ENCODE measurements at places on chromosomes 16 and 17.

DNA sequence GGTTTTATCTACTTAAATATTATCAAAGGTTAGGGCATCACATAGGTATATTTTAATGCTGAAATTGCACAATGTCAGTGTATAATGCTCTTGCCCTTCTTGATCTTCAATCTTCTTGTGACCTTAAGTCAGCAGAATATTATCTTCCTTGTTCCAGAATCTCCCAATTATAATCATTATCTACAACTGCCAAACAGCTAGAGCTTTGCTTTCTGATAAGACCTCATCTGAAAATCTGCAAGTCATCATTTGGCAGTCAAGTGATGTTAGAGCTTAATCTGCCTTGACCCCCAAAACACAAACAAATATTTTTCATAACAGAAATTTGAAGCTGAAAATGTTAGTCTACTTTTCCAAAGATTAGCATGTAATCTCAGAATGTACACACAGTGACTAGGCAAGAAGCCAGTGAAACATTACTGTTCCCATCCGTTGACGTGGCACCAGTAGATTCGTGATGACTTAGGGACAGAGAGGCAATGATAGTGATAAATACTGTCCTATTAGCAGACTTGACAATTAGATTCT is 19.8 kb downstream of the REXO5 start:
- DNase-seq = no peak

GRCh38 chr16:67413978-67414911 is 2.0 kb downstream of the ZDHHC1 start:
- DNase-seq = no peak

DNA sequence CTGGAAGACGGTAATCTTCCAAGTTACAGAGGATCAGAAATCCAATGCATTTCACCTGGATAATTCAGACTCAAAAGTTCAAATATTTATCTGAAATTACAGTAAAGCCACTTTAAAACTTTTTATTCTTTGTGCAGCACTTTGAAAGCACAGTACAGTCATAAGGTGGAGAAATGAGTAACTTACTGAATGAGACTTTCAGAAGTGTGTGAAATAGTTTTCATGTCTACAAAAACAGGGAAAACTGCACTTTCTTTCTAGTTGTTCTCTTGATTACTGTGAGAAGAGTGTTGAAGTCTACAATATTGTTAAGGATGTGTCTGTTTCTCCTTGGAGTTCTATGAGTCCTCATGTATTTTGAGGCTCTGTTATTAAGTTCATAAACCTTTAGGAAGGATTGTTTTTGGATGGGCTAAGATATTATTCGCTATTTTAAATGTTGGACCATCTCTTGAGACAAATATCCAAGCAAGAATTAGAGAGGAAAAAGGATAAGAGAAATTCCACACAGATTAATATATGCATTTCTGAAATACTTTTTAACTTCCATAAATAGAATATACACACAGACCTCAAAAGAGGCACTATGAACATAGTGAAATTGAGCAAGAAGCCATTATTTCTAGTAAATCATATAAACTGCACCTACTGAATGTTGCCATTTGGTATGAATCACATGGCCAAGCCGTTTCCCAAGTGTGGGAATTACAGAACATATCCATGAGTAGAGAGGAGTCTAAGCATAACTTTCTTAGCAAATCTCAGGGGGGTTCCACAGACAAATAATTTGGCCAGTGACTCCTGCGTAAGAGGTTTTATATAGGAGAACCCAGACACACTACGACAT is 83.6 kb upstream of the PLEKHM1 start:
- DNase-seq = no peak

GRCh38 chr16:2689968-2690801 is 7.9 kb downstream of the KCTD5 start:
- no peak for DNase-seq

DNA sequence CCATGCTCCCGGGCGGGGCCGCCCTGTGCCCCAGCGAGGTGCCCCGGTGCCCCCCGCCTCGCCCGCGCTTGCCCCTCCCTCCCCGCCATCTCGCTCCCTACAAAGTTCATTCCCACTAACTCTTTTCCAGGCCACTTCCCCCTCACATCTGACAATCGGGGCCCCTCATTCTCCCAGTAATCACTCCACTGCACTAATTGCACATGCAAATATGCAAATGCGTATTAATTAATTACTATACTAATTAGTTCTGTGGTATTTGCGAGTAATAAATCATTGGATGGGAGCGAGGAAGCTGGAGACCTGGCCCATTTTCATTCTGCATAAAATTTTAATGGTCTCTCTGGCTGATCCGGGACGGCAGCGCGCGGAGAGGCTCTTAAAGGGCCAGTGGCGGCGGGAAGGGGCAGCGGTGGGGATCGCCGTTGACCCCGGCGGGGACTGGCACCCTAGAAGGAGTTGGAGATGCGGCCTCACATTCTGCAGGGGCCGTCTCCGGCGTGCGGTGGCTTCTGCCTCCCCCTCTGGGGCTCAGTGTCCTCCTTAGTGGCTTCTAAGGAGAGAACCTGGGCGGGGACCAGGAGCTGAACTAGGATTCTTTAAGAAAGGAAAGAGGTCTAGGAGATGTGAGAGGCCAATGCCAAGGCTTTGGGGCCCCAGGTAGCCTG is 8.4 kb upstream of the PPP1R1B start:
- no peak for DNase-seq

- DNase-seq = no peak
These were observed 1149.1 kb upstream of the CDH8 start for GRCh38 chr16:63185235-63185780.

DNA sequence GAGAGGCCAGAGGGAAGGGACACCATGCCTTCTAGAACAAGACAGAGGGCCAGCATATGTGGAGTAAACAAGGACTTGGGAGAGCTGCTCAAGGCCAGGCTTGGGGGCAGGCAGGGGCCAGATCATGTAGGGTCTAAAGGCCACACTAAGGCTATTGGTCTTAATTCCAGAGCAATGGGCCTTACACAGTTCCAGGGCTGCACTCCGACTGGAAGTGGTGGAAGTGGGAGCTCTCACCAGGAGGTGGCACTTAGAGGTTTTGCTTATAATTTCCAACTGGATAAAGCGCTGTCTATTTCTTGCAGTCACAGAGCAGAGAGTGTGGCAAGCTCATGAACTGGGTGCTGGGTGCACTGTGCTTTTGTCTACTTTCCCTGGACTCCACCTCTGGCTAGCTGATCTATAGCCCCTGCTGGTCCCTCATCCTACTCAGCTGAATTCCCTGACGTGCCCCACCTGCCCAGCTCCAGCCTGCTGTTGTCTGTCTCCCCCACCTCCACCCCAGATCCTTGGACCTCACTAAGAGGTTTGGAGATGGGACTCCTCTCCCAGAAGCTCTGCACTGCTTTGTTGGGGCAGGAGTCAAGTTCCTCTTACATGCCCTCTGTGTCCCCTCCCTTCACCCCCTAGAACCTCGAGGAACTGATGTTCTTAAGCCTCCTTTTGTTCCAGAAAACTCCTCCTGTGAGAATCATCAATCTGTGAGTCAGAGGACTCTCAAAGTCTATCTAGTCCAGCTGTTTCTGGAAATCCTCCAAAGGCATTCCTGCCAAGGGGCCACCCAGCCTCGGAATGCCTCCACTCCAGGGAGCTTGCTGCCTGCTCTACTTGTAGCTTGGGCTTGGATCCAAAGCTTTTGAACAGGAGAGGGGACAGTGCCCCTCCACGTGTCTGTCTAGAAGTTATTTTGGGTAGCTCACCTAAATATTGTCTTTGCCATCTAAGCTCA is 48.1 kb upstream of the KSR1 start:
- no peak for DNase-seq

DNA sequence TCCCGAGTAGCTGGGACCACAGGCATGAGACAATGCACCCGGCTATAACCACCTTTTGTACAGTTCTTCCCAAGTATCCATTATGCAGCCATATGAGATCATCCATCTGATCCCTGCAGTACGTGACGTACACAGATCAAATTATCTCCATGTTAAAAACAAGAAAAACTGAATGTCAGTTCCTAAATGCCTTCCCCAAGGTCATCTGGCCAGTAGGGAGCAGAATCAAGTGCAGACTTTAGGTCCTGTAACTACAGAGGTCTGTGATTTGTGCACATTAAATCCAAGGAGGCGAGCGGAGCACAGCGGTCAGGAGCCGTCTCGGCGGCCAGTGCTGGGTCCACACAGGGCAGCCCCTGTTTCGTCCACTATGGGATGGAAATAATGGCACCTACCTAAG is 23.7 kb downstream of the ZCCHC14 start:
- no peak for DNase-seq

DNA sequence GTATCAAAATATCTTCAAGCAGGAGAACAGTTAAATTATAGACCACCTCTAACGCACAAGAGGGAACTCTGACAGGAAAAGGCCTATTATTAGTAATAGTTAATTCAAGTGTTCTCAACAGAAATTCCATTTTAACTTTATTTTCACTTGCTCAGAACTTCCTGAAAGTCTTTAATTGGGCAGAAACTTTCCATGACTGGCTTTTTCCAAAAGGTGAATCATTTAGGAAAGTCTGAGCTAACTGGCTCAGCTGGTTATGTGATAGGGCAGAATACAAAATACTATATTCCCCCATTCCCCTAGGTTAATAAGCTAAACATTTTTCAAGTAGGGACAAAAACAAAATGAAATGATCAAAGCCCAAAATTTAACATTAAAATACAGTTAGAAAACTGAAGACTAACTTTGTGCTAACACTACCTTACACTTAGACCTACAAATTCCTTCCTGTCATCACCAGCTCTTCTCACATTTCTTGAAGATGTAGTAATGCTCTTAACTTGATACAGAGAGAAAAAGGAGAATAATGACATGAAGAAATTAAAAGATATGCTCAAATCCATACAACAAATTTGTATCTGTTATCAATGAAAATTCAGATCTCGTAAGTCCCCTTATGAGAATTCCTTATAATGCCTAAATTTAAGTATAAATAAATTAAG is 31.0 kb downstream of the CFDP1 start:
- no peak for DNase-seq
